Breast epithelium (tissue), 4 donors: ENCODE measurements at places on chromosomes 11 and 22. TPM values are rescaled to one million over a fixed set of nuclear protein-coding genes. Genes with fewer than 3 reads are reported as not detected.

GRCh38 chr11:119432484-119433357, 9.7 kb upstream of the THY1 start:
- H3K4me1 ChIP-seq = no peaks in the 10 kb centered on the region
- H3K4me3 ChIP-seq = peak overlapping the region; percentile 22
- H3K36me3 ChIP-seq = no peaks in the 10 kb centered on the region
- peak overlapping the region; percentile 82 for H3K27ac ChIP-seq

RBMXL2 gene
- total RNA-seq = 0.15 TPM

- no peaks in the 10 kb centered on the region for H3K36me3 ChIP-seq
- no peak for DNase-seq
- no peak overlapping the region for H3K4me3 ChIP-seq
These were observed 50.6 kb upstream of the MN1 start for GRCh38 chr22:27851974-27852746.

DNA sequence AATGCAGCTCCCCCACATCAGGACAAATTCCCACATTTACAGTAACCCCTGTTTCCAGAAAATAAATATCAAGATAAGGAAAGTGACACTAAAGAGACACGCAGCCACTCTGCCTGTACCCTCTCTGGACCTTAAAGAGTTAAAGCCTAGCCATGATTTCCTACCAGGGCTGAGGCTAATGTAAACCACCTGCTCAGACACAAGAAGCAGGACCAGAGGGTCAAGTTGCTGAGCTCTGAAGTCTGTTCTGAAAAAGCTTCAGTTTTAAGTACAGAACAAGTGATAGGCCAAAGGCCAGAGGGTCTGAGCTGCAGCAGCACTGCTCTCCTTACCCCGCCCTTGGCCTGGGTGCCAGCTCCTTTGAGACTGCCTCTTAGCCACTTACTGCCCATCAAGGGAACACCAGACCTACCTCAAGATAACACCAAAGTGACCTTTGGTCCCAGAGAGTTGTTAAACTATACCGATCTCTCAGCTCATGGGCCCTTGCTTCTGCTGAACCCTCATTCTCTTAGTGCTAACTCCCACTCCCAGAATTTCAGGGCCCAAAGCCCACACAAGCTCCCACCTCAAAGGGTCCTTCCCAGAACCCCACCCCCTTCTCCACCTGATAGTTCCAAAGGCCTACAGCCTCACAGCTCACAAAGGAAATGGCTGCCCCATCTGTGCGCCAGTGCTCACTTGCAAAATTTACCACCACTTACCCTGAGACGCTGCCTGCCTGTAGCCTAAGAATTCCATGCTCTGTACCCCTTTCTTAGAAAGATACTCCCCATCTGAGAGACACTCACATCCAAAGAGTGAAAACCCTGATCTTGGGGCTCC, 40.5 kb downstream of the IL18BP start:
- peak overlapping the region; percentile 56 for H3K4me3 ChIP-seq
- peak overlapping the region; percentile 99 for H3K27ac ChIP-seq
- H3K27me3 ChIP-seq = no peaks in the 10 kb centered on the region
- peaks cover 21% of the 10 kb centered on the region for H3K4me1 ChIP-seq
- no peaks in the 10 kb centered on the region for H3K36me3 ChIP-seq

- no peak overlapping the region for H3K4me3 ChIP-seq
- no peaks in the 10 kb centered on the region for H3K36me3 ChIP-seq
- no peak for DNase-seq
- H3K4me1 ChIP-seq = no peaks in the 10 kb centered on the region
- H3K27ac ChIP-seq = no peak overlapping the region
These were observed 49.3 kb upstream of the LINC01488 start for GRCh38 chr11:69431893-69432738.

DNA sequence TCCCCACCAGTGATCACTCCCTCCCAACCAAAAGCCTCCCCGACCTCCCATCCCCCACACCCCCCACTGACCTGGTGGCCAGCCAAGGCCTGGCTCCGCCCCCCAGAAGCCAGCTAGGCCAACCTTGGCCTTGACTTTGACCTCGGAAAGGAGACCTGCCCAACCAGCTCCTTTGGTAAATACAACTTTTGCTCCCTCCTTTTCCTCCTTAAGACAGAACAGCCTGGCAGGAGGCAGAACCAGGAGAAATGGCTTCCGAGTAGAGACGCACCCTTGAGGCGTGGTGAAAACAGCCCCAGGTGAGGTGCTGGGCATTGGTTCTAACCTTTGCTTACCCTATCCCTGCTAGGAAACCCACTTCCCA, 27.0 kb downstream of the PLEKHA7 start:
- no peaks in the 10 kb centered on the region for H3K36me3 ChIP-seq
- H3K27ac ChIP-seq = peak overlapping the region; percentile 91
- no peak overlapping the region for H3K4me3 ChIP-seq
- H3K4me1 ChIP-seq = peaks cover 36% of the 10 kb centered on the region

MPPED2 gene
- total RNA-seq = 9.8 TPM

DNA sequence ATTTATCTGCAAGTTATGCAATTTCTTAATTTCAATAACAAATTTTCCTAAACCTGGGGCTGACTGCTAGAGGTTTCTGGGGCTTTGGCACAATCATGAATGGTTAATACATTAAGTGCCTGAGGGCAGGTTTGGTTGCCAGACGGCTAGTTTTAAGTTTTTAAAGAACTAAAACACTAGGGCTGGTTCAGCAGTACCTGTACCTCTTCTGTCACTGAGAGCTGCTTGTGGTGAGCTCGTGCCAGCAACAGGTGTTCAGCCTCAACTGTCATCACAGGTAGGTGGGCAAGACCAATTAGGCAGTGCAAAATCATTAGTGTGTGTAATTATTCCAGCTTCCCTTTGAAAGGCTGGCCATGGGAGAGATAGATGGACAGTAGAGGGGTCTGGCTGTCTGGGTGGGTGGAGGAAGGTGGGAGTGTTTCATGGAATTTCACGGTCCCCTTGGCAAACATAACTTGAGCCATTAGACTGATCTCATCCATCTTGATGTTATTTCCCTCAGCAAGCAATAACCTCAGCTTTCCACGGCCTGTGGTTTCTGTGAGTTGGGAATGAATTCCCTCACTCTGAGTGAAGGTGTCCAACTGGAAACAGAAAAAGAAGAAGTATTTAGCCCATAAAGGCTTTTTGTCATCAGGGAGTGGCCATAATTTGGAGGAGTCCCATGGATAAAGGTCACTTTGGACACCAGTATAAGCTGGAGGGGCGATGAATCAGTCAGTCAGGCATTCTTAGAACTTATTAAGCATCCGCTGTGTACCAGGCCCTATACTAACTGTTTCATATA, 114.8 kb downstream of the SNX19 start:
- no peaks in the 10 kb centered on the region for H3K27me3 ChIP-seq
- no peak overlapping the region for H3K4me3 ChIP-seq
- H3K36me3 ChIP-seq = no peaks in the 10 kb centered on the region
- no peak for DNase-seq

MMP27 gene
- total RNA-seq = 2.1 TPM

DNA sequence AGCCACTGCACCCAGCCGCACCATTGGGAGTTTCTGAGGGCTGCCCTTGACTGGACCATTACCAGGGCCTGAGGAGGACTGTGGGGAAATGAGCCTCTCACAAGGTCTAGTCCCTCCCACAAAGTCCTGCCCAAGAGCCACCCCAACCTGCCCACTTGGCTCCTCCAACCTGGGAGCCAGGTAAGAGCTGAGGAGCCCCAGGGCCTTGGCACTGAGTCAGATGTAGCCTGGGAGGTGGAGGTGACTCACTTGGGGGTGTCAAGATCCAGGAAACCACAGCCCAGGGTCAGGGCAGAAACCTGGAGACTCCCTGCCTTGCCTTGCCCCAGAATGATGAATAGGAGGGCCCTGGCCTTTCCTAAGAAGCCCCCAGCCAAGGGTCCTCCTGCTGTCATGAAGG, 25.8 kb upstream of the P2RY2 start:
- peak overlapping the region; percentile 80 for H3K27ac ChIP-seq
- H3K36me3 ChIP-seq = no peaks in the 10 kb centered on the region
- H3K27me3 ChIP-seq = no peaks in the 10 kb centered on the region
- no peaks in the 10 kb centered on the region for H3K4me1 ChIP-seq
- peak; percentile 86 for DNase-seq
- H3K4me3 ChIP-seq = no peak overlapping the region

GTF2H1 gene
- total RNA-seq = 74.4 TPM

DNA sequence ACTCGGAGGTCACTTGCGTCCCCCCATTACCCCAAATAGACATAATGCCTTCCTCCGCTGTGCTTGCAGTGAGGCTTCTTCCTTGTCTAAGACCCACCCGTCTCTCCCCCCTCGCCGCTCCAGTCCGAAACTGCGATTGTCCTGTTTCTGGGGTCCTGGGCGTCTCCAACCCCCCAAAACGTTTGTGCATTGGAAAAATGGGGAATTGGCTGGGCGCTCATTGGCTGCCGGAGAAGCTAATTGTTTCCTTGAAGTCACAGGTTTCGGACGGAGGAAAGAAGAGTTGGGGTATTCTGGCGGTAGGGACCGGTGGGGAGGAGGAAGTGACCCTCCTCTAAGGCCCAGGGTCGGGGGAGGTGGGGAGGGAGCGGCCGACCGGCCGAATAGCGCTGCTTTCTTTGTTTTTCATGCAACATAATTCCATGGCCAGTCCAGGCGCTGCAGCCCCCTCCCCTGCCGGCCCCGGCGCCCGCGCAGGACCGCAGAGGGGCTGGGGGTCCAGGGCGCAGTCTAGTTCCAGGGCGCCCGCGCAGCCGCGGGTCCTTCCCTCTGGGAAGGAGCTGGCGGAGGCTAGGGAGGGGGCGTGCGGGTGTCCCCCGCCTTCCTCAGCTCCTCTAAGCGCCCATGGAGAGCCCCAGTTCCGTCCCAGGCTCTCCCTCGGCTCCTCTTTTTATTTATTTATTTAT, 12.7 kb upstream of the CPT1A start:
- peak overlapping the region; percentile 56 for H3K4me3 ChIP-seq
- no peak overlapping the region for H3K27ac ChIP-seq
- no peaks in the 10 kb centered on the region for H3K36me3 ChIP-seq
- no peak for DNase-seq
- H3K27me3 ChIP-seq = peaks cover 5% of the 10 kb centered on the region

GRCh38 chr11:12206529-12206928, 96.1 kb downstream of the MICAL2 start:
- no peak overlapping the region for H3K4me3 ChIP-seq
- H3K27ac ChIP-seq = no peak overlapping the region
- no peaks in the 10 kb centered on the region for H3K27me3 ChIP-seq
- DNase-seq = no peak
- no peaks in the 10 kb centered on the region for H3K36me3 ChIP-seq
- H3K4me1 ChIP-seq = no peaks in the 10 kb centered on the region

OR6T1 gene
- total RNA-seq = not detected
